Activated naive CD4-positive, alpha-beta T cell treated with anti-CD3 and anti-CD28 coated beads, Interleukin-2, amount 50 U/mL, for 72 hours (primary cell): ENCODE measurements at places on chromosomes 2 and 18. TPM values are rescaled to one million over a fixed set of nuclear protein-coding genes. Genes with fewer than 3 reads are reported as not detected.
A peak's percentile ranks its signal among the peaks of the same experiment; 100 is the strongest.

GRCh38 chr18:77162580-77162979, 30.0 kb upstream of the MBP start:
- no peak for DNase-seq

- no peak for DNase-seq
Observed at GRCh38 chr18:11520536-11520935, 88.9 kb upstream of the SLC35G4 start.

The DSC3 gene
- not detected for total RNA-seq

DNA sequence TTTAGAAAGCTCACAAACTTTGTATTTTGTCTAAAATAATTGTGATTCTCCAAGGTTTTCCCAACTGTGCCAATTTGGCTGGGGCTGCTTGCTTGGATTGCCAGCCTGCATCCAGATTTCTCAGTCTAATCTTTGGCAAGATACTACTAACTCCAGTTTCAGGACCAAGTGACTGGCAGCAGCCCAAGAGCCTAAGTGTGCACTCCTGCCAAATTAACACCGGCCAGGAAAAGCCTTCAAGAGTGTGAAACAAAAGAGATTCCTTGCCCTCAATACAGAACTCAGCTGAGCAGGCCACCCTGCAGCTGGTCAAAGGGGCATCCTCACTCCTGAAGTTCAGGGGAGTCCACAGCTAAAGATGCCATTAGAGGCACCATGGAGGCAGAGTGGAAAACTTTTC, 589.0 kb upstream of the ACVR2A start:
- DNase-seq = no peak

The DTYMK gene
- total RNA-seq = 92.9 TPM

DNA sequence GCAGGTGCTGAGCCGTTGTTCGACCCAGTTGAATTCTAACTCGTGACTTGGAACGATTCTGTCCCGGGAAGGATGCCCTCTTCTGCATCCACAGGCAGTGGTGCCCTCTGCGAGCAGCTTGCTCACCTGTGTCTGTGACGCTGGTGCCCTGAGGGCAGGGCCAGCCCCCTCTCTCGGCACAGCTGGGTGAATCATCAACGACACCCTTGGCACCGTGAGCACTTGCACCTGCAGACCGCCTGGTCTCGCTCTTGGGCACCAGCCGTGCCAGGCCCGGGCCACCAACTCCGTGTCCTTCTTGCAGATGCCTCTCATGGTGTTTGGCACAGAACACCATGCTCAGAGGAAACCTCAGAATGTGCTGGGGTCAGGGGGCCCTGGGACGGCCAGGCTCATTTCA, 75.0 kb downstream of the SLC66A2 start:
- no peak for DNase-seq

DNA sequence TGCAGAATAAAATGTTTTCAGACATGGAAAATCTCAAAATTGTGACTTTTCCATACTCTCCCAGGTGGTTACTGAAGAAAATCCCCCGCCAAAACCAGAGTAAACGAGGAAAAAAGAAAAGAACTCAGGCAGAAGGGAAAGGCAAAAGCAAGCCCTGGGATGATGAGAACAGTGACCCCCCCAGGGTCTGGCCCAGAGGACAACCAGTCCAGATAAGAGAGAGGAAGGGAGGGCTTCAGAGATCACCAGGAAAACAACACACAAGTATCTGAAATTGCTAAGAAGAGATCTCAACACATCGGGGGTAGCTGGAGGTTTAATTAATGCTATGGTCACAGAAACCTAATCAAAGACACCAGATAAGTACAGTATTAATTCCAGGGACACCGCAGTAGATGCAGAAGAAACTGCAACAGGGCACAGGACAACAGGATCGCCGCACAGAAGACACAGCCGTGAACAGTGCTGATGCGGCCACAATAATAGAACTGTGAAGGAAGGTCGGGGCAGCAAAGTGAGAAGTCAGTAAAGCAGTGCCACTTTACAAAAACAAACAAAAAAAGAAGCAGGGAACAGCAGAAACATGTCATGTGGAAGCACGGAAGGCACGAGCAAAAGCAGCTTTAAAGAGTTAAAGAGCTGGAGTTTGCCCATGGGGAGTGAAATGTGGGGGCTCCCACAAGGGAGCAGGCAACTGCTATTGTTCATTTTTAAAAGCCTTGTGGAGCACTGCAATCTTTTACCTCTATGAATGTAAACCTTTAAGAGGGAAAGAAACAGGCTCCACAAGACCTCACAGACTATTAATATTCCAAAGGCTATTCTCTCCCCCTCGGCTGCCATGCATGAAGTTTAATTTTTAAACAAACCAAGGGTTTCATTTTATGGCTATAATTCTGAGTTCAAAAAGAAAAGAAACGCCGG, 28.4 kb downstream of the FAM168B start:
- no peak for DNase-seq

The PDCD1 gene
- total RNA-seq = 25.4 TPM

The UGT1A10 gene
- not detected for total RNA-seq

- peak; percentile 53 for DNase-seq
Observed at GRCh38 chr2:227462462-227462951, 9.4 kb upstream of the AGFG1 start.

DNA sequence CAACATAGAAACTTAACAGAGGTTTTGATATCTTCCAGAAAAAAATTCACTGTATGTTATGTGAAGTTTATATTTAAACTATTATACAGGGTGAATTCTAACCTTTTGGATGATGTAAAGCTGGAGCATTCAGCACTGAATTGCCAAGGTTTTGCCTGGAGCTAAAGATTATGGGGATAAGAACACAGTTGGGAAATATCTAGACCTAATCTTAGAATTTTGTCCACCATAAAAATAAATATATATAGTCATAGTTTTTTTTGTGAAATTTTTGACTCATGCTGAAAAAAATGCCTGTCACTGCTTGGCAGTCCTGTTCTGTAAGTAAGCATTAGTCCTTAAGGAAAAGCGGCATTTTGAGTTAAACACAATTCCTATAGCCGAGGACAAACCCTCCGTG, 339.3 kb upstream of the TMEFF2 start:
- no peak for DNase-seq
